Stimulated activated CD8-positive, alpha-beta memory T cell treated with anti-CD3 and anti-CD28 coated beads, Interleukin-4, amount 100 ng/mL, for 48 hours (primary cell): ENCODE measurements at places on chromosomes 4 and X.

DNA sequence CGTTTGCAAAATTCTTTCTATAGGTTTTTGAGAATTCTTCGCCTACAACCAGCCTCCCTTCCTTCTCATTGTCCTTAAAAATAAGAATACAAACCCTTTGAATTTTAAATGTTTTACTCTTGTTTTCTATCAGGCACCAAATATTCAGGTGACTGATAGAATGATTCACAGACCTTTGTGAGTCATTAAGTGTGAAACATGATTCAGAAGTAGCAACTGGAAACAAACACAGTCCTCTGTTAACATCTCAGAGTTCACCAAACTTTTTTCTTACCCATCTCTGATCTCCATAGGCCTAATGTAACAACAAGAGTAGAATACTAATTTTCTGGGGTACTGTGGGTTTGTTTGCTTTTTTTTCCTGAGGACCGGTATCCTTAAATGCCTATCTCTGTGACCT, 63.4 kb upstream of the MAB21L2 start:
- DNase-seq: no peak

DNA sequence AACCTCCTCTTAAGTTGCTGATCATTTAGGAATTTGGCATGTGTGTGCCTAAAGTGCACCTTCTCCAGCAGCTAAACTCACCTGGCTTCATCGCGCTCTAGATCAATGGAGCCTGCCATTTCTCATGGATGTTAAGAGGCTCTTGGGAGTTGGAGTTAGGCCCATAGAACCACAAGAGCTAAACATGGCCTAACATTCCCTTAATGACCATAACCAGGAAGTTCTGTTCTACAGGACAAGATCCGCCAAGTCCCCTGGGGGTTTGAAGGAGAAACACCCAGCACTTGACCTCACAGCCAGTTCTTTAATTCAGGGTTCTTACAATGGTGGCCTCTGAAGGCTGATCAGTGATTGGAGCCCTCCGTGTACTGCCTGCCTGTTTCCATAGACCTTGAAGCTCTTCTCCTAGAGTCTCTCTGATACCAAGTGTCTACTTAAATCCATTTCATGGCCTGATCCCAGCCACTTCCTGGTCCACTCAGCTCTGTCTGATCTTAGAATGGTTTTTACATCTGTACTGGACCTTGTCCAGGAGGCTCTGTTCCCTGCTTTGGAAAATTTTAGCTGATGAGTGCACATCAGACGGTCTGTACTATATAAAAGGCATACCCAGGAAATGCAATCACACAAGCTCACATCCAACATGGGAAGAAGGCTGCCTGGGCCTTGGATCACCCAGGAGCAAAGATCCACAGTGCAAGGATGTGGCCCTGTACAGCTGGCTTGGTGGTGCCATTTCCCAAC, 45.1 kb downstream of the RPS3A start:
- no peak for DNase-seq

DNA sequence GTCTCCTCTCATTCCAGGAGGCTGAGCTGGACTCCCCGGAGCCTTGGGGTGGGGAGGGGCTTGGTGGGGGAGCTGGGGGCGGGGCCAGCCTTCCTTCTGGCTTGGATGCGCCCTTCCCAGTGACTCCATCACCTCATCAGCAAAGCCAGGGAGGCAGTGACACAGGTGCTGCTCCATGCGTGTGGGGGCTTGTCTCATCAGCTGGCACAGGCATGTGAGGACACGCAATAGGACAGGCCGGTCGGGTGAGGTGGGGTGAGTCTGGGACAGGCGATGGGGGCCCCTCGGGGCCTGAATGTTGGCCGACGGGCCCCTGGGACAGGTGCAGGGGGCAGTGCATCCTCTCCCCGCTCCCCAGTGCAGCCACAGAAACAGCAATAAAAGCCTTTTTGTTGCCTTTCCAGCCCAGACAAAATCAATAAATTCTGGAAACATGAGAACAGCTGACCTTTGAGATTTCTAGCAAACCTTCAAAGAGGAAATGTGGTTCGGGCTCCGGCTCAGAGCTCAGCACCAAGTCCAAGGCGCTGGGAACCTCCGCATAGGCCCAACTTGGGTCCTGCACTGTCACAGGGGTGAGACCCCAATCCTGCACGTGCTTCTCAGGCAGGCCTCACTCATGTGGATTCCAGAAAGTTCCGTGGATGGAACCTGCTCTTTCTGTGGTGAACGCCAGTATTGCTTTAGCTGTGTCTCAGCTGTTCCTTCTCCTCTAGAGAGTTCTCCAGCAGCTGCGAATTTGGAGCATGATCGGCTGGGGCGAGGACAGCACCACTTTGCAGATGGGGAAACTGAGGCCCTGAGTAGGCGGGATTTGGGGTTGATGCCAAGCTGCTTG, 18.5 kb downstream of the ADRA2C start:
- DNase-seq: no peak

DNA sequence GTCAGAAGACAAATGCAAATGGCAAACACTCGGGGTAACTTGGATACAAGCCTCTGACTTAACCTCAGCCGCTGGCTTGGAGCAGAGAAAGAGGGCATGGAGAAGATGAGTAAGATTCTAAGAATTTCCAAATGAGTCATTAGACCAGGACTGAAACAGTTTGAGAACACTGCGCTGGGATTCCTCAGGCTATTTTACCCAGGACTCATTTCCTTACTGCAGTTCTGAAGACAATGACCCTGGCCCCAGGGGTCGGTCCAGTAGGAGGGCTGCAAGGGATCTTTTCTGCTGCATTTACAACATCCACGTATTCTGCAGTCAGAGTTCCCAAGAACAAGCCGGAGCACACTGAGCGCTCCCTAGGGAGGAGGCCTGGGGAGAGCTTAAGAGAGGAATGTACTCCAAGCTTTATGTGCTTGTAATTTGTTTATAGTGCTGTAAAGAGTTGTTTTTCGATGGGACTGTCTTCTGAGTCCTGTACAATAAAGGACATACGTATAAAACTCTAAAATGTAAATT, 27.3 kb upstream of the SORBS2 start:
- DNase-seq: no peak

- DNase-seq: no peak
Measured at GRCh38 chr4:45346816-45347435, 620.6 kb upstream of the GNPDA2 start.

GRCh38 chrX:3145716-3146115, 104.4 kb downstream of the ARSF start:
- no peak for DNase-seq

- DNase-seq: no peak
Measured at GRCh38 chr4:137623013-137623412, 90.7 kb upstream of the PCDH18 start.

- DNase-seq: no peak
Measured at GRCh38 chr4:106463622-106464021, 95.0 kb upstream of the GIMD1 start.

GRCh38 chrX:129323115-129323514, 200.2 kb downstream of the SMARCA1 start:
- no peak for DNase-seq

- no peak for DNase-seq
Measured at GRCh38 chrX:115373308-115373707, 83.8 kb downstream of the LUZP4 start.

GRCh38 chrX:137431693-137432488, 134.0 kb upstream of the ZIC3 start:
- no peak for DNase-seq

DNA sequence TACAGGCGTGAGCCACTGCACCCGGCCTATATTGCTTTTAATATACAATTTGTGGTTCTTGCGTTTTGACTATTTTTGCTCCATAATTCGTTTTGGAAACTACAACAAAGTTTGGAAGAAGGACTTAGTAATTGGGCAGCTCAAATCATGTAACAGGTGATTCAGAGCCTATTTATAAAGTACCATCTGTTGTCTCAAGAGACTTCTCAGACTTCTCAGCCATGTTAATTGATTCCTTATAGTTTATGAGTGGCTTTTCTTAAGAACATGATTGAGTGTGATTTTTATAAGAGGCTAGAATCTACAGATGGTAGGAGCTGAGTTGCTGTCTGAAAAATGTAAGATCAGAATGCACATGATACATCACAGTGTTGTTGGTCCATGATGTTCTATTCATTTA, 240.2 kb downstream of the ADGRL3 start:
- no peak for DNase-seq
